H7 (cell line): ENCODE measurements at places on chromosomes 13 and 19.

- DNase-seq: no peak
Measured at GRCh38 chr13:108220041-108220440, 1.8 kb downstream of the ABHD13 start.

GRCh38 chr13:86563308-86563707 is 764.1 kb upstream of the SLITRK6 start:
- DNase-seq: no peak

- DNase-seq: no peak
Measured at GRCh38 chr19:19385896-19386869, 19.3 kb upstream of the GATAD2A start.

GRCh38 chr19:45952341-45952685 is 21.4 kb downstream of the NOVA2 start:
- no peak for DNase-seq

DNA sequence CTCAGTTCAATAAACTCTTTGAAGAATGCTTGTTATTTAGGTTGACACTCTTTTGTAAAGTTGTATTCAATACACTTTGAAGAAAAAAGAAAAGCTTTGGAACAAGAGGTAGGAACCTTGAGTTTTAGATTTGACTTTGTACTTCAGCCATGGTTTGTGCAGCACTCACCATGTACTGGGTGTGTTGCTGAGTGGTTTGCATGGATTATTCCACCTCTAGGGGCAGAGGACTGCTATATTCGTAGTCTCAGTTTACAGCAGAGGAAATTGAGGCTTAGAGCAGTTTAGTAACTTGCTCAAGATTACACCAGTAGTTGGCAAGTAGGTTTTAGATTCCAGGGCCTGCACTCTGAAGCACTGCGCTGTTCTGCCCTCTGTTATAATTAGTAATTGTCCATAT is 68.8 kb downstream of the DNAJC3 start:
- DNase-seq: no peak

DNA sequence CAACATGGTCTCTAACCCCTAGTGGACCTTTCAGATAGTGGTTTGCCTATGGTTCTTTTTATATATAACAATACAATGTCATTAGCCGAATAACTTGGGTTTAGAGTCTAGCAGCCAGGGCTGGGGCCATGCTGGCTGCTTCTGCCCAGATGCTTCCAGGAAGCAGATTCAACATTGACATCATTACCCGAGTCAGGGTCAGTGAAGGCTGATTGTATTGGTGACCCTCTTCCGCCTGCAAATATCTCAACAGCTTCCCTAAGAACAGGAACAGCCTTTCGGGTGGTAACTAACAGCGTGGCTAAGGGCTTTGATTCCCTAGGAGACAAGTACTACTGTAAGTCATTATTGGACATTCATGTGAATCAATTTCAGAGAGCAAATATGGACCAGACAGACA is 476.4 kb downstream of the UQCRFS1 start:
- no peak for DNase-seq

- DNase-seq: no peak
Measured at GRCh38 chr19:57282011-57282643, 1.8 kb downstream of the ZNF460 start.

- no peak for DNase-seq
Measured at GRCh38 chr13:94172416-94172815, 307.1 kb downstream of the DCT start.

- no peak for DNase-seq
Measured at GRCh38 chr19:2243274-2244124, 5.6 kb upstream of the AMH start.

- peak; percentile 79 for DNase-seq
Measured at GRCh38 chr19:4007836-4008539, 452 bp downstream of the PIAS4 start.

DNA sequence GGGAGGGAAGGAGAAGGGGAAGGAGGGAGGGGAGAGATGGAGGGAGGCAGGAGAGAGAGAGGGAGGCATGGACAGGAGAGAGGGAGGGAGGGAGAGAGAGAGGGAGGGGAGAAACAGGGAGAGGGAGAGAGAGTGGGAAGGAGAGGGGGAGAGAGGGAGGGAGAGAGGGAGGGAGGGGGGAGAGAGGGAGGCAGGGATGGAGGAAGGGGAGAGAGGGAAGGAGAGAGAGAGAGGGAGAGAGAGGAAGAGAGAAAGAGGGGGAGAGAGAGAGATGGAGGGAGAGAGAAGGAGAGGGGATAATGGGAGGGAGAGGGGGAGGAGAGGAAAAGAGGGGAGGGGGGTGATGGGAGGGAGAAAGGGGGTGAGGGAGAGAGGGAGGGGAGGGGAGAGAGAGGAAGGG is 86.8 kb upstream of the VSTM2B start:
- no peak for DNase-seq

DNA sequence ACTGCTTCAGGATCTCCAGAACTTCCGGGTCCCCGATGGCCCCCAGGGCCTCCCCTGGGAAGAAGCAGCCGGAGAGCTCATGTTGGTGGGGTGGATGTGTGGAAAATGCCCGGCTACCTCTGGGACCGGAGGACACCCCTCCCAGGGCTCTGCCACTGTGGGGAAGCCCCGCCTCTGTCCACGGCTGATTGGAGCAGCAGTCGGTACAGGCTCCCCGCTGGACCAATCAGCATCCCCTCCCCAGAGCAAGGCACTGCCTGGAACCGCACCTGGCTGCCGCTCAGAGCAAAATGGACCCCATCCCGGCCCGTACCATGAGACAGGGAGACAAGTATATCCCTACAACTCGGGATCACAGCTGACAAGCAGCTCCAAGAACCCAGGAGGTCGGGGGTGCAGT is 6.4 kb downstream of the DOHH start:
- peak; percentile 99 for DNase-seq

GRCh38 chr19:7590256-7590655 is 5.4 kb upstream of the CAMSAP3 start:
- peak; percentile 54 for DNase-seq

GRCh38 chr13:75513271-75513670 is 24.4 kb downstream of the COMMD6 start:
- no peak for DNase-seq

DNA sequence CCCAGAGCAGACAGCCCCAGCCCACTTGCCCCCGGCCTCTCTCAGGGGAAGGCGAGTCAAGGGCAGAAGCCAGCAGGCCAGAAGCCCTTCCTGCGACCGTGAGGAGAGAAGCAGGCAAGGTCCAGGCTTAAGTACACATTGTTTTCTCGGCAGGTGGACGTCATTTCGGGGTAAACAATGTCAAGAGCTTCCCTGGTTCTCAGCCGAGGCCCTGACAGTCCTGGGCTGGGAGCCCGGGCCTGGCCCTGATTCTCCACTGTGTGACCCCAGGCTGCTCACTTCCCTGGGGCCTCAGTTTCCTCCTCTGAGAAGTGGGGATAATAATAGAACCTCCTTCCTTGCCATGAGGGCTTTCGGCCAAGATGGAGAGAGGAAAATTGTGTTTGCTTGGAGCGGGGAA is 19.4 kb downstream of the PLVAP start:
- peak; percentile 30 for DNase-seq

DNA sequence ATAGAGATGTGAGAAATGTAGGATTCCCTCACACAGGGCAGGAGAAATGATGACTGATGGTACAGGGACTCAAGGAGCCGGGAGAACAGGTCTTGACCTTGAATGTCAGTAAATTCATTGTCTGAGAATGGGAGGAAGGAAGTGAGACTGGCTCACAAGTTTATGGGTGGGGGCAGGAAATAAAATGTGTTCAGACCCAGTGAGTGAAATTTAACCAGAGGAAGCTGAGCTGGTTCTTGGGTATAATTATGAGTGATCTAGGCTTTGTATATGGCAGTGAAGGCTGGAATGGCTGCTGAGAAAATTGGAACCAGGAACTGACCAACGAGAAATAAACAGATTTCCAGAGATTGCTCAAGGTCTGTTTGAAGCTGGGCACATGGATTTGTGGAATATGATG is 6.3 kb upstream of the IGSF23 start:
- DNase-seq: no peak

- no peak for DNase-seq
Measured at GRCh38 chr13:110345266-110345665, 38.2 kb downstream of the COL4A2 start.

DNA sequence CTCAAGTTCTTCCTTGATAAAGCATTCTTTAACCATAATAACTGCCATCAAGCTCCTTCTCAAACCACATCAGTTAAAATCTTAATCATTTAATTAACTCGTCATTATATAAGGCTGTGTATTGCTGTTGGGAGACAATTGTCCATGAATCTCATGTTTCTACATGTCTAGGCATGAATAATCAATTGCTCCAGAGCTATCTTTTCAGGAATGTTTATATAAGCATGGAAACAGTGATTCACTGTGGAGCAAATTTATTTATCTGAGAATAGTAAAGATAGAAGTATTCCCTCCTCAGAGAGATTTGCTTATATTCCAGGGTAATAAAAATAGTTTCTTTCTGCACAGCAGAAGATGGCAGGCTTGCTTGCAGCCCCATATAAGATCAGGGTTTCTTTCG is 71.1 kb downstream of the CBY2 start:
- no peak for DNase-seq

DNA sequence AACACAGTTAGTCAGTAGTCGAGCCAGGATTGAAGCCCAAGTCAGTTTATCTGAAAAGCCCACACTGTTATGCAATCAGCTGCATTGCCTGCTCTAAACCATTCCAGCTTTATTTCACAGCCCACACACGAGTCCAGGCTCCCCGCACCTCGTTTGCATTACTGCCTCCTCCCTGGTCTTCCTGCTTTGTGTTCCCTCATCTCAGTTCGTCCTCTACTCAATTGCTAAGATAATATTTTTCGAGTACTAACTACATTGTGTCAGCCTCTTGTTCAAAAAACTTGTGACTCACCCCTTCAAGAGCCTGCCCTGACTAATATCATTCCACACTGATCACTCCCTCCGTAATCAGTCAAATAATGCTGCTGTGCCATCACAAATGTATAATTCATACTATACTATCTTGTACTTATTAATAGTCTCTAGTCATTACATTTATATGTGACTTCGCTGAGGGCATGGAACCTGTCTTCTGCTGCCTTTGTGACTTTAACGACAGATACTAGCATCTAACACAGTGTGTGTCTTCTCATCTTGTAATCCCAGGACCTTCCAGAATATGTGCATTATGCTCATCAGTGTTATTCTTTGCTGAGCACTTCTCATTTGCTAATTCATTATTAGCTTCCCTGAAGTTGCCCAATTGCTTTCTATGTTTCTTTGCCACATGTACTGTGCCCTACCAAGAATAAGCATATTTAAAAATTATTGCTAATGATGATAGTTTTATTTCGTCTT is 26.2 kb upstream of the WDFY2 start:
- no peak for DNase-seq

DNA sequence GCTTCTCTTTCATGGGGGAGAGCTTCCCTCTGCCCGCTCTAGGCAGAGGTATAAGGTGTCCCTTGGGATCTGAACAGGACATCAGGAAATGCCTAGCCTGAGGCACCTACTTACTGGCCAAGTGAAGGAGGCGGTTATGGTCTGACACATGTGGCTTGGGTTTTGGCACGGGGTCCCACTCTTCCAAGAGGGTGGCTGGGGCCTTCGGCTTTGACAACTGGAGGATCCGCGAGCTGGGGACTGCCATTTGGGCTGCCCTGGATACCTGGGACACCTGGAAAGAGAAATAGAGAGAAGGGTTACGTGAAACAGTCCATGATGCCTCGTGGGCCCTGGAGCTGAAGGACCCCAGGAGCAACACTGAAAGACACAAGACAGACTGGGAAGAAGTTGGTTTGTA is 22.4 kb upstream of the MIER2 start:
- no peak for DNase-seq

GRCh38 chr13:112881656-112882554 is 87.1 kb upstream of the MCF2L start:
- no peak for DNase-seq

DNA sequence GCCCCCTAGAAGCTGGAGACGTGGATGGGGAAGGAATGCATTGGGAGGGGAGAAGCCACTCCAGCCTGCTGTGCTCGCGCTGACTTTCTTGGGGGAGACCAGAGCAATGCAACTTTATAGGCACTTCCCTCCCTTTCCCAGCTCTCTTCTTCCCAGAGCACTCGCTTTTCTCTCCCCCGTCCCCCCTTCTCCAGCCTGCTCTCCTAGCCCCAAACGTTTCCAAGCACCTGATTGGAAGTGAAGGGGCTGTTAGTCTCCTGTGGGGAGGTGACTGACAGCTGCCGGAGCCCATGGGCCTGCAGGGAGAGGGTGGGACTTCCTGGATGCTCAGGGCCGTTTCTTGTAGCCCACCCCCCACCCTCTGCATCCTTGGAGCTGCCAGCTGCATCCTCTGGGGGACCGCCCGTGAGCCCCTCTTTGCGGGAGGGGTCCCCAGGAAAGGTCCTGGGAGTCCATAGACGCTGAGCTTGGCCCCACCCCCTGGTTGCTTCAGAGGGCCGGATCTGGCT is 2.5 kb downstream of the HDGFL2 start:
- DNase-seq: peak; percentile 98

DNA sequence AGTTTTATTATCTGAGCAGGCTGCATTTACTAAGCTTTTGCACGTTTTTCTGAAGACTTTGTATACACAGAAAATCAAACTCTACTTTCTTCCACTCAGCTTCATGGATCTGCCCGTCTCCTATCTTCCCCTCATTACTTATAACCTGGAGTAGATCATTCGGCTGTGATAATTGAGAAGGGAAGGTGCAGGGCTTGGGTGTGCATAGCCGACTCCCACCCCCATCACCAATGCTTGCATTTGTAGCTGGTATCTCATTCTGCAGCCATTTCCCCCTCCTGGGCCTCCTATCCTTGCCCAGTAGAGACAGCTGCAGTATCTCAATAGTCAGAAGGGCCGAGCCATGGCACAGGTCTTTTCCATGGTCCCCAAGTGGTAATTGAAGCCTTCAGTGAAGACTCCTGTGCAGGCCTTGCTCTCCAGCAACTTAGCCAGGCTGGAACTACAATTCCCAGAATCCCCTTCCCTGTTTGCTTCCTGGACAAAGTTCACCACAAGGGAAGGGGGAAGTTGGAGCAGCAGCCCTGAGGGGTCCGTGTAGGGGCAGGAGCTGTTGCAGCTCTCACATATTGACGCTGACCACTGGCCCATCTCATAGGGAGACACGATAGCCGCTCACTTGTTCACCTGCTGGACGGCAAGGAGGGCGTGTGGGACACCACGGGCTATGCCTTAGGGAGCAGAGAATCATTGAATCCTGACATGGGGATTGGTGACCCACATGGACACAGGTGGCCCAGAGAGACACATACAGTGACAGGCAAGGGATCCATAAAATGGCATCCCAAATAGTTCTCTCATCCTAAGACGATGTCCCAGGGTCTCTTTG is 2.1 kb upstream of the SIGLEC8 start:
- peak; percentile 64 for DNase-seq

DNA sequence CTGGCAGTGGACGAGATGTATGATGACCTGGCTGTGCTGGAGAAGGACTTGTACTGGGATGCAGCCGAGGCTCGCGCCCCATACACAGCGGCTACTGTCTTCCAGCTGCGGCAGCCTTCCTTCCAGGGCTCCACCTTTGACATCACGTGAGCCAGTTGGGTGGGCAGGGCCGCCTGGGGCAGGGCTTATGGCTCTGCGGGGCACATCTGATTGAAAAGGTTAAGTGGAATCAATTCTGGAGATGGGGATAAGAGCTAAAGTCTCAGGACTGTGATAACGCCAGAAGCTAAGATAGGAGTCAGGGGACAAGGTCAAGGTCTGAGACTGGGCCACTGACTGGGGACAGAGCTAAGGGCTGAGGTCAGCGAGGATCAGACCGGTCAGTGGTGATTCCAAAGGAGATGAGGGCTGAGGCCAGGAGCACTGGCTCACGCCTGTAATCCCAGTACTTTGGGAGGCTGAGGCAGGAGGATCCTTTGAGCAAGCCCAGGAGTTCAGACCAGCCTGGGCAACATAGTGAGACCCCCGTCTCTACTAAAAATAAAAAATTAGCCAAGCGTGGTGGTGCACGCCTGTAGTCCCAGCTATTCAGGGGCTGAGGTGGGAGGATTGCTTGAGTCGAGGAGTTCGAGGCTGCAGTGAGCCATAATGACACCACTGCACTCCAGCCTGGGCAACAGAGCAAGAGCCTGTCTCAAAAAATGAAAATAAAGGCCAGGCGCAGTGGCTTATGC is 4.7 kb downstream of the BEST2 start:
- no peak for DNase-seq
